ENCODE measurements at places on chromosomes 2 and 18.

- DNase-seq, result no peak
These were observed 721 bp downstream of the ADAM17 start for GRCh38 chr2:9554921-9555296.

DNA sequence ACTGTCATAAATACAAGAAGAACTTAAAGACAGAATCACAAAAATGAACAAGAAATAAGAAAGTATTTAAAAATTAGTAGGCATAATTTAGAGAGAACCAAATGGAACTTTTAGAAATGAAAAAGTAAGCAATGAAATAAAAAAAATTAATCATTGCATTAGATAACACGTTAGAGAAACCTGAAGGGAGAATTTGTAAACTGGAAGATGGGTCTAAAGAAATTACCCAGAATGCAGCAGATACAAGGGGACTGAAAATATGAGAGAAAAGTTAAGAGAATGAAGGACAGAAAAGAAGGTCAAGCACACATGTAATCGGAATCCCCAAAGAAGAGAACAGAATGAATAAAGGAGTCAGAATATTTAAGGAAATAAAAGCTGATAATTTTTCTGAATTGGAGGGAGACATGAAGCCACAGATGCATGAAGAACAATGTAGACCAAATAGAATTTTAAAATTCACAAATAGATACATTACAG is 21.5 kb downstream of the TCF4 start:
- no peak for DNase-seq

GRCh38 chr2:111667001-111667400 is 217.0 kb downstream of the ANAPC1 start:
- no peak for DNase-seq

DNA sequence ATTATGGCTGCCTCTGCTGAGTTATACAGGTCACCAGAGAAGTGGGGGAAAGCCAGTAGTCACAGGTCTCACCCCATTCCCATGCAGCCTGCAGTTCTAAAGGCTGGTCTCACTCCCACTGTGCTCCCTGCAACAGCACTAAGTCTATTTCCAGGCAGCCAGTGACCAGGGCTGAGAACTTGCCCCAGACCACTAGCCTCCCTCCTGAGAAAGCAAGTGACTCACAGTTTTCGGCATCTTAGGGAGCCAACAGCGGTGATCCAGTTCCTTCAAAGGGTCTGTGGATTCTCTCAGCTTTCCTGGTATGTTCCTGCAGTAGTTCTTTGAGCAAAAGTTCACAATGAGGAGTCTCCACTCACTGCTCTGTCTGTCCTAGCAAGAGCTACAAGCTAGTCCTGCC is 329.6 kb upstream of the MAP2 start:
- no peak for DNase-seq

GRCh38 chr2:48323146-48323545 is 206.8 kb upstream of the STON1 start:
- no peak for DNase-seq

GRCh38 chr2:95031726-95032116 is 6.2 kb downstream of the MAL start:
- DNase-seq, result no peak

DNA sequence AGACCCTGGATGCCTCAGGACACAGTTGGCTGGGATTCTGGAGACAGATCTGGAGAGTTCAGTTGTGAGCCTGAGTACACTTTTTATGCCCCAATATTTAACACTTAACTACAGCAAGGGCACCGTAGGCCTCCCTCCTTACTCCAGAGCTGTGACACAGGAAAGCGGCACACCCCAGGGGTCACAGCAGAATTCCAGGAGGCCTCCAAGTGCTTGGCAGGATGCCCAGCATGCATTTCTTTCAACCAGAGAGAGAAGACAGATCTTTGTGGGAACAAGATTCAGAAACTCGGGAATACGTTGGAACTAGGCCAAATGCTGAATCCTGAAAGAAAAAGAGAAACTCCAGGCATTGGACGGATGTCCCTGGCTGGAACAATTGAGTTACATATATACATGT is 199.2 kb upstream of the NT5C1B start:
- no peak for DNase-seq

GRCh38 chr2:171159372-171160118 is 1.1 kb downstream of the TLK1 start:
- DNase-seq, result peak; percentile 11

- no peak for DNase-seq
These were observed 676 bp downstream of the ACTR2 start for GRCh38 chr2:65228263-65228750.

- DNase-seq, result no peak
These were observed 61.7 kb downstream of the PDCL3 start for GRCh38 chr2:100624536-100624935.

- no peak for DNase-seq
These were observed 13.9 kb downstream of the RDH14 start for GRCh38 chr2:18546567-18546966.

- DNase-seq, result no peak
These were observed 469.5 kb upstream of the LINC00305 start for GRCh38 chr18:64618390-64618789.

- no peak for DNase-seq
These were observed 1.4 kb downstream of the CERKL start for GRCh38 chr2:181655519-181655918.

DNA sequence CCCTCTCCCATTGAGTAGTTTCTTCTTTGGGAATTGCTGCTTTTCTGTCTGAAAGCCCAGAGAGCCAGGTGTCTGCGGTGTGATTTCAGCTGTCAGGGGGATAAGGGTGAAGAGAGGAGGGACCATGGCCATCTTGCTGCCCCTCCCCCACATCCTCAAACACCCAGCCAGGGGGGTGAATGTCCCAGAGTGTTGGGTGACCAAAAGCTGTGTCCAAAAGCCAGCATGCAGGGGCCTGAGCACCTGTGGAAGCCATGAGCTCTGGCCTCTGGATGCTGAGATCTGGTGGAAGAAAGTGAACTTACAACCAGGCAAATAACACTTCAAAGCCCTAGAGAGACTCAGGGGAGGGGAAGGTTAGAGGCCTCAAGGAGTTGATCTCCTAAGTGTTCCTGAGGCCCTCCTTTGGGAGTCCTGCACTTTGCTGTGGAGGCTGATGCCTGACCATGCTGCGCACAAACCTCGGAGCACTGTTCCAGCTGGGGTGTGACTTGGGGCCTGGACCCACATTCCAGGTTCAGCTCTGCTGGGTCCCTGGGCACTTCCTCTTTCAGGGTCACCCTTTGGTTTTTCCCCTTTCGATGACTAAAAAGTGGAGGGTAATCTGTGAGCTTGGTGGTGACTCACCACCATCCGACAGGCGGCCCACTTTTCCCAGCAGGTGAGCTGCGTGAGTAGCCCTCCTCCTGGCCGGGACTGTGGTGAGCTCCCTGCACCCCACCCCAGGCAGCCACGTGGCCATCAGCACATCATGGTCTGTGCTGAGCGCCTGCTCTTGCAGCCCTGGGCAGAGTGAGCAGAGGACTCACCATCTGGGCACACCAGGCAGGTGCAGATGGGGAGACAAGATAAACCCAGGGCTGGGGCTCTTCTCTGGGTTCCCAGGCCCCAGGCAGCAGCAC is 66.8 kb upstream of the FOSL2 start:
- DNase-seq, result no peak

- DNase-seq, result no peak
These were observed 748 bp downstream of the FMNL2 start for GRCh38 chr2:152335726-152336118.

GRCh38 chr18:34991561-34991960 is 49.7 kb upstream of the MAPRE2 start:
- no peak for DNase-seq

DNA sequence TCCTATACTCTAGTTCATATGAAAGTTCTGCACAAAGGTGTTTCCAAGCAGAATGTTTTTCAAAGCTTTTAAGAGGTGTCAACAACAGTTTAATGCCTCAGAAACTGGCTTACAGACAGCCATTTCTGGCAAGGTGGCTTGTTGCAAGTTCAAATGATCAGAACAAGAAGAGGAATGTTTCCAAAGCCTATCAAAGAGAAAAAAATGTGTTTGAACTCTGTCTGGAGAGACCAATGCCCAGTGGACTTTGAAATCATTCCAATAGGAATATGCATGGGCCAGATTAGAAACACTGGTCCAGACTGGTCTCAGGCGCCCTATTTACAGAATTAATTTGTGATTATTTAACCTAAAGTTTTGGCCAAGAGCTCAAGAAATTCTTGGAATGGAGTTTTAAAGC is 106.2 kb downstream of the CPS1 start:
- no peak for DNase-seq

- no peak for DNase-seq
These were observed 339.6 kb upstream of the LRATD1 start for GRCh38 chr2:14292964-14293363.

Data from stimulated activated CD8-positive, alpha-beta memory T cell treated with anti-CD3 and anti-CD28 coated beads, Interleukin-15, amount 100 ng/mL, for 24 hours (primary cell).